ENCODE measurements at places on chromosomes 4 and X.

DNA sequence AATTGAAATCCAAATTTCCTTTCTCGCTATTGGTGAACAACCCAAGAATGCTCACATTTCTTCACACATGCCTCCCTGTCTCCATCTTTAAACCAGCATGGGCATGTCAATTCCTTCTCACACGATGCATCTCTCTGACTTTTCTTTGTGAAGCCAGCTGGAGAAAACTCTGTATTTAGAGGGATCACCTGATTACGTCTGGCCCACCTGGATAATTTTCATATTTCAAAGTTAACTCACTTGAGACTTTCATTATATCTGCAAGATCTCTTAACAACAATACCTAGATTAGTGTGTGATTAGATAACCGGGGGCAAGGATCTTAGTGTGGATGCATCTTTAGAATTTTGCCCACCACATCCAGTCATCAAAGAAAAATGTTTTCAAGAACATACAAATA is 164.0 kb downstream of the TMEM47 start:
- no peak for DNase-seq

DNA sequence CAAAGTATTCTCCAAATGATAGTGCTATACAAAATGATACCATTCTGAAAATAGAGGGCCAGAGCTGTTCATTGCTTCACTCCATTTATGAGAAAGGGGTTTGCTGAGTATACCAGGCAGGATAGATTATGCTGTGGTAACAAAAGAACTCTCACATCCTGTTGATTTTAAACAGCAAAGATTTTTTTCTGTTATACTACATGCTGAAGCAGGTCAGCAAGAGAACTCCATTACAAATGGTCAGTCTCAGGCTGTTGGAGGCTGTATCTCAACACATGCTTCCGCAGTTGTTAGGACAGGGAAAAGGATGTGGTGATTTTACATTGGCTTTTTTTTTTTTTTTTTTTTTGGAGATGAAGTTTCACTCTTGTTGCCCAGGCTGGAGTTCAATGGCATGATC is 13.7 kb upstream of the KLHL5 start:
- no peak for DNase-seq

DNA sequence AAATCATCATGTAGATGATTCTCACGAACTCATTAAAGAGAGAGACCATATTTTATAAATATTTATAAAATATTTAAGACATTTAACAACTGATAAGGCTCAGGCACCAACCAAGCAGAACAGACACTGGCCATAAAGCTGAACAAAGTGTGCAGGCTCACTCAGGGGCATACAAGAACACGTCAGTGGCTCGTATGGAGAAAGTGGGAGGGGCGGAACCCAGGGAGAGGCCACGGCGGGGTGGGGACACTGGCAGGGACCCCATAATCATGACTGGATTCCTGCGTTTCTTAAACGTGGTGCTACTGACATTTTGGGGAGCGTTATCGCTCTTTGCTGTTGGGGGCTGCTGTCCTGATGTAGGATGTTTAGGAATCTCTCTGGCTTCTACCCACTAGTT is 31.3 kb upstream of the FAT1 start:
- DNase-seq: no peak

- DNase-seq: no peak
Measured at GRCh38 chrX:291411-291901, 10.3 kb downstream of the PLCXD1 start.

Data from posterior cingulate gyrus (tissue), 11 donors.